ENCODE measurements at places on chromosomes 13 and 19.

DNA sequence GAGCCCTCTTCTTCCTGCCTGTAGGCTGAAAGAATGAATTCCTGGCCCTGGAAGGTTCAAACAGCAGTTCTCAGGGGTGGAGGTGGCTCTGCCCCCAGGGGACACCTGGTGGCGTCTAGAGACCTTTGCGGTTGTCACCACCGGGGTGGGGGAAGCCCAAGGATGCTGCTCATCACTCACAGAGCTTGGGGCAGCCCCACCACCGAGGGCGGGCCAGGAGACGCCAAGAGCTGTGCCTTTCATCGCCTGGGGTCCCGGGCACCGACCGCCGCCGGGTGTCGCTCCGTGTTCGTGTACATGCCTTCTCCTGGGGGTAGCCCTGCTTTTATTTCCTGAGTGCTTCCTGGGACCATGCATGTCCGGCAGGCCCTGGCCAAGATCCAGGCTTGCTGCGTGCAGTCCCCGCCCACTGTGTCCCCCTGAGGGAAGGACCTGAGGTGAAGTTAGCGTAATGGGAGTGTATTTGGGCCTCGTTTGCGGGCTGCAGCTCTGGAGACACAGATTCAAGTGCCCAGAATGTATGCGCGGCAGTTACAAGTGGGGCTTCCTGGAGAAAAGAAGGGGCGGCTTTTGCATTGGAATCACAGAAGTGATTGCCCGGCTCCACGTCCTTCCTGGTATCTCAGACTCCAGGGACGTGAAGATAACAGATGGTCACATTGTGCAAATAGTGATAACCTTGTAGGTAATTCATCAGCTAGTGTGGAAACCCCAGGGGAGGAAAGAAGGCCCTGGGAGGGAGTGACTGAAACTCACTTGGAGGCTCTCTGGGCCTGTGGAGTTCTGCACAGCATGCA, 7.8 kb downstream of the DOT1L start:
- no peak for DNase-seq

DNA sequence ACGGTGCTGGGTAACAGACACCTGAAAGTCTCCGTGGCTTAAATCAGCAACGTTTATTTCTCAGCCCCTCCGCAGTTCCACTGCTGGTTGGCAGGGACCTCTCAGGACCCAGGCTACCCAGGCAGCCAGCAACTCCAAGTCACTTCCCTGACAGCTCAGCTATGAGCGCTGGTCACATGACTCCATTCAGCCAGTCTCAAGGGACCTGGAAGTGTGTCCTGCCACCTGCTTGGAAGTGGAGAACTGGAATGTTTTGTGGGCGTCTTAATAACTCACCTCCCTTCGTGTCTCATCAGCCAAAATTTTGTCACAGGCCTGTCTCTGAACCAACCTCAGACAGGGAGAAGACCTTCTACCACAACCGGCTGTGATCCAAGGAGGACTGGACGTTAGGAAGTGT, 72.8 kb downstream of the DPF1 start:
- DNase-seq: no peak

DNA sequence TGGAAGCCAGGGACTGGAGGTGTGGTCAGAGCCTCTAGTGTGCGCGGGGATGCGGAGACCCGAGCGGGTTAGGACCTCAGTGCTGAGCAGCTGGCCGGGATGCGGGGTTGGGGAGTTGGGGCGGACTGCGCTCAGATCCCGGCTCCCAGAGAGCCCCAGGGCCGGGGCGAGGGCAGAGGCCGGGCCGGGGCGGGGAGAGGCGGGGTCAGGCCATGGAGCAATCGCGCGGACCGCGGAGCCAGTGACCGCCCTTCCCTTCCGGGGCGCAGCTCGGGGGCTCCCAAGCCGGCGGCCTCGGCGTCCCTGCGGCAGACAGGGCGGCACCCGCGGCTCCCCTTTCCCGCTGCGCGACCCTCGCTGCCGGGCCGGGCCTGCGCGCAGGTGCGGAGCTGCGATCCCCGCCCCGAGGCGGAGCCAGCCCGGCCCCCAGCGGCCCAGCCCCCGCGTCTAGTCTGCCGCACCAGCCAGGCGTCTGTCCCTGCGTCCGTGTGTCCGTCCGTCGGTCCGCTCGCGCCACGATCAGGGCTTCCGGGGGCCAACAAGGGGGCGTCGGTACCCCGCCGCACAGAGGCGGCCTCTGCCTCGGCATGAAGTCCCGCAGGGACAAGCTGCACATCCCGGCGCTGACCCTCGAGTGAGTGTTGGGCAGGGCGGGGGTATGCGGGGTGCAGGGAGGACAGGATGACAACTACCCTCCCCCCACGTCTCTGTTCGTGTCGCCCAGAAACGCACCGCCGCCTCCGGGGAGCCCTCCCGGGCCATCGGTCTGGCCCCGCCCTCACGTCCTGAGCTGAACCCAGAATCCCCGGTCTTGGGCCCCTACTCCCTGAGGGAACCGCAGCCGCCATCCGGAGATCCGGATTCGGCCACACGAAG, 12.4 kb downstream of the MAST3 start:
- DNase-seq: no peak

DNA sequence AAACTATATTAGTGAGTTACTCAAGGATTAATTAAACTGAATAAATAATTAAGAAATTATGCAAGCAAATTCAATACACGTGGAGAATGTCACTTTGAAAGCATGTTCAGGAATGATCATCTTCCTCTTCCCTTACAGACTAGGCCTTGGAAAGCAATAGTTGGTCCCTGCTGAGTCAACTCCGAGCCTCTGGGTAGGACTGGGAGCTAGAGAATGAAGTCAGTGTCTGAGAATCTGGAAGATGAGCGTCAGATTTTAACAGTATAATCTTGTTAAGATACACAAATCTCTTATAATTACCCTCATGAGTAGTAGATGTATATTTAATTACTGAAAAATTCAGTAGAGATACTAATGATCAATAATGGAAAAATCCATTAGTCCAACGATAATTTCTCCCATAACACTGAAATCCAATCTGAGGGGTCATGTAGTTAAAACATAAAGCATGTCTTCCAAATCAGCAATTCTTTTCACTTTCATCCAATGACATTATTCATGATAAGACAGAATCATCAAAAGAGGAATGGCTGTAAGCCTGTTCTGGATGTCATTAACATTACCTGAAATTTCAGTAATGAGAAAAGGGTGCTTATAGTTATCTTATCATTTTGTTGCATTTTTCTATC, 423.0 kb downstream of the DCT start:
- DNase-seq: no peak

- no peak for DNase-seq
Measured at GRCh38 chr13:99214232-99214631, 13.6 kb downstream of the UBAC2 start.

- DNase-seq: no peak
Measured at GRCh38 chr19:6067975-6068374, 42.3 kb downstream of the RFX2 start.

DNA sequence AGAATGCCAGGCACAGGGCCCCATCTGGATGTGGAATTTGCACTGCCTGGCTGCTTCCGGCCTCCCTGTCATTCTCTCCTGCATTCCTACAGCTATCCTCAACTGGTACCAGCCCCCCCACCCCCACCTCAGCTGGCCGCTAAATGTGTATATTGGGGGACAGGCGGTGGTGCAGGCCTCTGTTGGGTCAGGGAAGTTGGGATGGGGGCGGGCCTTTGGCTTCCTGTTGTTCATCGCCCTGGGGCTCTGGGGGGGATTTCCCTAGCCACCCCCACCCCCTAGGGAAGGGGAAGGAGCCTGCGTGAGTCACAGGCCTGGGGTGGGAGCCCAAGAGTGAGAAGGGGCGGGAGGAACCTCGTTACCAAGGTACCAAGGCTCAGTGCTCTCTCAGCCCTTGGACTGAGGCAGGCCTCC, 10.6 kb downstream of the POU2F2 start:
- DNase-seq: peak; percentile 80

DNA sequence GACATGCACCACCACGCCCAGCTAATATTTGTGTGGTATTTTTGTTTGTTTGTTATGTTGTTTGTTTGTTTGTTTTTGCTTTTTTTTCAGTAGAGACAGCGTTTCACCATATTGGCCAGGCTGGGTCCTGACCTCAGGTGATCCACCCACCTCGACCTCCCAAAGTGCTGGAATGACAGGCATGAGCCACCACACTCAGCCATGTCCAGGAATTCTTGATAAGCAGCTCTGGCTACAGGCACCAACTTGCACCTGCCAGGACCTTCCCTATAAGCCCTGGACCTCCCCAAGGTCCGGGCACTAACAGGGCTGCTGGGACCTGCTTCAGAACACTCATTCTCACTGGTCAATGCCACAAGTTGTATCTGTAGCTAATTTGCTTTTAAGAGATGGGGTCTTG, 48.7 kb downstream of the TINCR start:
- DNase-seq: no peak

DNA sequence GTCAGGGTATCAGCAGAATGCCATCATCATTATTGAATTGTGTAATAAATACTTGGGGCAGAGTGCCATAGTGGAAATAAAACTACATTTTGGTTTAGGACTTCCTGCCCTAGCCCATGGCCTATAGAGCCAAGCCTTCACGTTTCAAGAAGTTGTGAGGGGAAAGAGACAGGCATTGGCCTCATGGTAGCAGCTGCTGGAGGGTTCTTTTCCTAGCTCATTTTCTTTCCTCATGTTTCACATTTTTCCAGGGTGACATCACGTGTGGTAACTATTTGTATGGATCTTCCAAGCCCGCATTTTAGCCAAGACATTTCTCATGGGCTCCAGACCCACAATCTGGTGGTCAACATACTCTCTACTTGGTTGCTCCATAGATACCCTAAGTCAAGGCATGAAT, 80.4 kb downstream of the LRCH1 start:
- DNase-seq: no peak

- no peak for DNase-seq
Measured at GRCh38 chr13:81275666-81276258, 934.8 kb upstream of the SPRY2 start.

- DNase-seq: no peak
Measured at GRCh38 chr19:9871626-9872338, 36.7 kb downstream of the PIN1 start.

DNA sequence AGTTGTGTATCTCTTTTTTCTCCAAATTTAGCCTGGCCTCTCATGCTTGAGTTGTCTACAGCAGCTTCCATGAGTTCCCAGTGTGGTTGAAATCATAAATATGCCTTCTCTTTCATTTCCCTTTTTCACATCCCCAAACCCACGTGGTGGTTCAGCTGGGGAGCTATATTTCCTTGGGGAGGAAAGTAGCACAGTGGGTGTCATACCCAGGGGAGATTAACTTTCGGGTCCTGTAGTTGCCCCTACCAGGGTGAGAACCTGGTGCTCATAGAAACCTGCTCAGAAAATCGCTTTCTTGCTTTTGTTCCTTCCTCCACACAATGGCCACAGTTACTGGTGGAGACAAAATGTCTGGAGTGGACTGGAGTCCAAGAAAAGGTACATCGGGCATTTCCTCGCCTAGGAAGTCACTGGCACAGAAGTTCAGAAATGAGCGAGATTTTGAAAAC, 7.0 kb upstream of the LILRA4 start:
- DNase-seq: no peak

GRCh38 chr19:37505958-37506386, 767 bp upstream of the ZNF793 start:
- DNase-seq: no peak

DNA sequence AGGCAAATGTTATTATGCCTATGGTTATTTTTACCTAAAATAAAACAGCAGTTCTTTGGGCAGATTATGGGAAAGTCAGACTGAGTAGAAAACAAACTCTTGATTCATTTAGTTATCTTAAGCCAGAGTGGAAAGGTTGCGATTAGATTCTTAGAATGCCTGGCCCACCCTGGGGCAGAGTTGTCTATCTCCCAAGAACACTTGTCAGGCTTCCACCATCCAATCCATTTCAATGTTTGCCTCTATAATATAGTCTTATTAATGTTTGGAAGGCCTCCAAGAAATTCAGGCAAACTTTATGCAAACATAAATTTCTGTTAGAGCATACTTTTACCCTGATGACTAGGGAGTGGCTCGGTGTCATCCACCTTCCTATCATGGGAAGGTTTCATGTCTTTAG, 207.0 kb downstream of the SLITRK6 start:
- no peak for DNase-seq

DNA sequence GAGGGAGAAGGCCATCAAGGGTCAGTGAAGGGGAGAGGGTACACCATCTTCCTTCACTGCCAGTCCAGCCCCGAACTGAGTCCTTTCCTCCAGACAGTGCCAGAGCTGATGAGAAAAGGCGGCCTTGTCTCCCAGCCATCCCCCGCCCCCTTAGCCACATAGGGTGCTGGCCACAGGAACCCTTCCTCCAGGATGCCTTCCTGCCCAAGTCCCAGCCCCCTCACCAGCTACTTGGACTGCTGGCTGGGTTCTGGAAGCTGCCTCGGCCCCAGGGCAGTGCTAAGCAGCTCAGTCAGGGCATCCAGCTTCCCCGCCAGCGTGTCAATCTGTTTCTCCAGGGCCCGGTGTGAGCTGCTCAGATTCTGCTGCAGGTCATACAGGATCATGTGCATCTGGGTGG, 12.6 kb upstream of the SMG9 start:
- no peak for DNase-seq

- DNase-seq: no peak
Measured at GRCh38 chr19:3131168-3131567, 4.7 kb upstream of the GNA15 start.

DNA sequence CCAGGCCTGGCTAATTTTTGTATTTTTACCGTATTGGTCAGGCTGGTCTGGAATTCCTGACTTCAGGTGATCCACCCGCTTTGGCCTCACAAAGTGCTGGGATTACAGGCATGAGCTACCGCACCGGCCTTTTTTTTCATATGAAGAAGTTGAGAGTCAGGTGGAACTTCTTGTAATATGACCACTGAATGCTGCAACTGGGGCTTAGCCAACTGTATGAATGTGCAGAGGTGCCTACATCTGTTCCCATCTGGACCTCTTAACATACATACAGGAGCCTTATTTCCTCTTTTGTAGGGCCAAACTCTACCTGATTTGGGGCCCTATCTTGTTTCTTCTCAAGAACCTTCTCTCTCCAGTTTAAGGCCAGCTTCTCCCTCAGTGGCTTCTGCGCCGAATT, 11.9 kb upstream of the GGACT start:
- no peak for DNase-seq

DNA sequence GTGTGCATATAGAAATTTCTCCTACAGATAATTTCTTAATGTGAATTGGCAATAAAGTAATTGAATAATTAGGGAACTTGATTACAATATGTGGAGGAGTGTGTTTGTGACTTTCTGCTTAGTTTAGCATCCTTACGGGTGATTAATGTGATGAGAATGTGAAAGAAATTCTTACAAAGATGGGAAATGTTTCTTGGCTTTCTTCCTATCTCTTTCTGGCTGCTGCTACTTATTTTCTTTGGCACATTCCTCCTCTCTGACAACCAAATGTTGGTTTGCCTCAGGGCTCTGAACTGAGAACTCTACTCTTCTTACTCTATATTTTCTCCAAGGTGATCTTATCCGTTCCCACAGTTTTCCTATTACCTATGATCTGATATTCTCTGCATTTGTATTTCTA, 300.1 kb downstream of the TBC1D4 start:
- no peak for DNase-seq

GRCh38 chr19:13026462-13027370, 31.4 kb downstream of the NFIX start:
- no peak for DNase-seq

DNA sequence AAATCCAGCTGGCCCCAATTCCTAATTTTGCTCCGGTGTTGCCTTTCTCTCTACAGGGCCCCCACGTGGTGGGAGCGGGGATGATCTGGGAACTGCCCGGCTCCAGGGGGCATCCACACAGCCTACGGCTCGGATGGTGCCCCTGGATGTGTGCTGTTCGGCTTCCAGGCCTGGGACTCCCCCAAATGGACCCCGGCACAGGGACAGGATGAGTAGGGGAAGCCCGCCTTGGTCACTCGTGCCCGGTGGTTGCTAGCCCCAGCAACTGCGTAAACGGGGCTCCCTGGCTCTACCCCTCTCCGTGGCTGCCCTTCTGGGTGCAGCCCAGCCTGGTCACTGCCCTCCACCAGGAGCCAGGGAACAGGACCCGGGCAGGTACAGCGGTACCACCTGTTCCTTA, 111.5 kb downstream of the TEX26 start:
- no peak for DNase-seq

Measured in GDM1 (cell line).